HEK293T (cell line): ENCODE measurements at places on chromosomes 6 and 20.

DNA sequence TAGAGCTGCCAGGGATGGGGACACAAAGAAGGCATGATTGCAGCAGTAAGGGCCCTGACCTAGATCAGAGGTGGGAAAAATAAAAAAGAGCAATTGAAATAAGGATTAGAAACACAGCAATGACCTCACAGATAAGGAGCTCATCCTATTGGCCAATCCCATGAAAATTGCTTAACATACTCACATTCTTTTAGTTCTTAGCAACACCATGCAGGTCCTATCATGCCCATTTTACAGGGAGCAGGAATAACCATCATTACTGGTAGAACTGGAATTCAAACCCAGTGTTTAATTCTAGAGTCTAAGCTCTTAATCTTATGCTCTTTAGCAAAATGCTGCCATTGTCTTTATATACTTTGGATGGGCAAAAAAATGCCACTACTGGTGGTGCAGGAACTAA lies 267.7 kb downstream of the RNF144B start:
- no peak for DNase-seq

GRCh38 chr6:145405006-145405551 lies 330.2 kb downstream of the EPM2A start:
- no peak for DNase-seq

GRCh38 chr6:135993361-135993760 lies 141.9 kb downstream of the PDE7B start:
- DNase-seq: no peak

DNA sequence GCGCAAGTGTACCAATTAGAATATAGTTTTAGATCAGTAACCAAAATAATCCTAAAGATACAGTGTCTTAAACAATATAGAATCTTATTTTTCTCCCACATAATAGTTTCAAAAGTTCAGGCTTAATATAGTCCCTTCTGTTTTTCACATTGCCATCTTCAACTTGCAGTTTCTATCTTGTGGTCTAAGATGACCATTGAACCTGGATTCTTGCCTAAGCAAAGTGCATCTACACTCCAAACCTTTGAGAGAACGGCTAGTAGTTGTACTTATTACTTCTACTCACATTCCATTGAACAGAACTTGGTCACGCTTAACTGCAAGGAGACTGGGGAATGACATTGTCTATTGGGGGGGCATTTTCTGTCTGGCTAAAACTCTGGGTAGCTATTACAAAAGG lies 373.0 kb downstream of the LMBRD1 start:
- no peak for DNase-seq

- no peak for DNase-seq
Measured at GRCh38 chr6:139230391-139230840, 61.4 kb downstream of the TXLNB start.

- no peak for DNase-seq
Measured at GRCh38 chr6:118410001-118410400, 138.1 kb upstream of the PLN start.
